ENCODE measurements at places on chromosomes 13 and 19.

GRCh38 chr19:48696353-48697010, 711 bp downstream of the FUT2 start:
- peak; percentile 46 for DNase-seq

DNA sequence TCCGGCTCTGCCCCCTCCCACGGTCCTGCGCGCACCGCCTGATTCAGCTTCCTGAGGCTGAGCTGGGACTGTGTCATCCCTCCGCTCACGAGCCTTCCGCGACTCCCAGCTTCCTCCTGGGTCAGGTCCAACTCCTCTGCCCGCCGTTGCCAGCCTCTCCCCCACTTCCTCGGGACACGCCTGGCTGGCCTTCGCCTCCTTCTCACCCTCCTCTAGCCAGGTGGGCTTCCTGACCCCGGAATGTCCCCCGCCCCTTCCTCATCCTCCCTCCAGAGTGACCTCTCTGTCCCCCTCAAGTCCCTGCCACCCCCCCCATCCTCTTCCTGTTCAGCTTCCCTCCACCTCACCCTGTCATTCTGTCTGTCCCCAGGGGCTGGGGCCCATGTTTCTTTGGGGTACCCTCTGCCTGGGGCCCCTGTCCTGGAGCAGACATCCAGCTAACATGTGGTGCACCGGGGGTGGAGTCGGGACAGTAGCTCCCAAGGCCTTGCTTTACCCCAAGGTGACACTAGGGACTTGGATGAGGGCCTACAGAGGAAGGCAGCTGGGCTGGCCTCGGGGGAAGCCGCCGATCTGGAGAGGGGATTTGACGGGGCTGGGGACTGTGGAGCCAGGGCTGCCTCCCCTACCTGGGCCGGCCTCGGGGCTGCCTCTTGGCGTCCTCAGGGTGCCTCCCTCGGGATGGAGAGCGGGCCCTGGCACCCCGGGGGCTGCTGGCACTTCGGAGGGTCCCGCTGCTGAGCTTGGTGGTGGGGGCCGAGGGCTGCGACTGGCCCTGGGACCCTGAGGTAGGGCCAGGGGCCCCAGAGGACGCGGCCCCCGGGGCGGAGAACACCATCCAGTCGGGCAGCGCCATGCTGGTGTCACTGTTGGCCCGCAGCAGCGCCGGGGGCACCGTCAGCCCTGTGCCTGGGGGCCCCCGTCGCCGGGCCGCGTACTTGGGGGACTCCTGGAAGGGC, 16.5 kb downstream of the SHANK1 start:
- no peak for DNase-seq

DNA sequence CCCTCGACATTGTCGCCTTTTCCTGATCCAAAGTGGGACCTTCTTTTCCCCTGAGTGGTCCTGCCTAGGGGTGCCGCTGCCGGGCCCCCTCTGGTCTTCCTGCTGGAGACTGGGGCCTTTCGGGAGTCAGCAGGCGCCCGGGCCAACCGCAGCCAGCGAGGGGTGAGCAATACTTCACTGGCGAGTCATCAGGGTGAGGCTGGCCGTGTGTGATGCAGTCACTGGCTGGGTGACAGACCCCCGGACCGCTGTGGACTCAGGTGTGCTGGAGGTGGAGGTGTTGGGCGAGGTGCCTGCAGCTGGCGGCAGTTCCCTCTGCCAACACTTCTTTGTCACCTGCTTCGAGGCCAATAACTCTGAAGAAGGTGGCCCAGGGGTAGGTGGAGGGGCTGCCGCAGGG, 1.5 kb upstream of the CGB5 start:
- no peak for DNase-seq

DNA sequence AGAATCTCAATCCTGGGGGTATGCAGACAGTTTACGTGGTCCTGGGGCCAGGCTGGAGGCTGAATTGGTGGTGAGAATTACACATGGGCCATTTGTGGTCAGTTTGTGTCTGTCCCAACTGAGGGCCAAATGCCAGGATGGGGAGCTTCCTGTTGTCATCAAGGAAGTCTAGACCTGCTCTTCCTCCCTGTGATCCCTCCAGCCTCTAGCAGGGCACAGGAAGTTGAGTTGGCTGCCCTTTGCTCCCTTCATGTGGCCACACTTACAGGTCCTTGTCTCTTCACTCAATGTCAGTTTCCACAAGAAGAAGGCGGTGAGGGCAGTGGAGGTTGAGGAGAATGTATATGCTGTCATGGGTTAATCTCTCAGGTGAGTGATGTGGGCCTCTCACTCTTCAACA, 30.1 kb downstream of the SIGLEC7 start:
- DNase-seq = no peak

GRCh38 chr19:29805031-29805965, 6.5 kb upstream of the CCNE1 start:
- DNase-seq = no peak

- DNase-seq = peak; percentile 65
These were observed 922 bp downstream of the PLEKHG2 start for GRCh38 chr19:39413272-39413910.

- no peak for DNase-seq
These were observed 2.2 kb upstream of the ZNF701 start for GRCh38 chr19:52567921-52568320.

DNA sequence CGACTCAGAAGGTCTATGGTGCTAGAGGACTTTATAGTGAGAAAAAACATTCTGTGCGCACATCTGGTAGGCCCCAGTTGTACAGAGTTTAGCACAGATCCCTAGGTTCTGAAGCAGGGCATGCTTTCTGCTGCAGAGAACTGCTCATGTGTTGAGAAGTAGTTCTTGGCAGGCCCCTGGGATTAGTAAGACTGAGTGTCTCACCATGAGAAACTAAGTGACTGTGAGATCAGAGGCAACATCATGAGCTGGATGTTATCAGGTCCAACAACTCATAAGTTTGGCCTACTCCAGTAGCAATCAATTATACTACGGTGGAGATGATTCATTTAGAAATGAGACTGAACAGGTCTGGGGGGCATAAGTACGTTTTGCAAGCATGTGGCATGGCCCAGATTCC, 507.4 kb upstream of the KLF12 start:
- DNase-seq = no peak

- no peak for DNase-seq
These were observed 107.4 kb downstream of the DNAJC3 start for GRCh38 chr13:95784161-95784899.

DNA sequence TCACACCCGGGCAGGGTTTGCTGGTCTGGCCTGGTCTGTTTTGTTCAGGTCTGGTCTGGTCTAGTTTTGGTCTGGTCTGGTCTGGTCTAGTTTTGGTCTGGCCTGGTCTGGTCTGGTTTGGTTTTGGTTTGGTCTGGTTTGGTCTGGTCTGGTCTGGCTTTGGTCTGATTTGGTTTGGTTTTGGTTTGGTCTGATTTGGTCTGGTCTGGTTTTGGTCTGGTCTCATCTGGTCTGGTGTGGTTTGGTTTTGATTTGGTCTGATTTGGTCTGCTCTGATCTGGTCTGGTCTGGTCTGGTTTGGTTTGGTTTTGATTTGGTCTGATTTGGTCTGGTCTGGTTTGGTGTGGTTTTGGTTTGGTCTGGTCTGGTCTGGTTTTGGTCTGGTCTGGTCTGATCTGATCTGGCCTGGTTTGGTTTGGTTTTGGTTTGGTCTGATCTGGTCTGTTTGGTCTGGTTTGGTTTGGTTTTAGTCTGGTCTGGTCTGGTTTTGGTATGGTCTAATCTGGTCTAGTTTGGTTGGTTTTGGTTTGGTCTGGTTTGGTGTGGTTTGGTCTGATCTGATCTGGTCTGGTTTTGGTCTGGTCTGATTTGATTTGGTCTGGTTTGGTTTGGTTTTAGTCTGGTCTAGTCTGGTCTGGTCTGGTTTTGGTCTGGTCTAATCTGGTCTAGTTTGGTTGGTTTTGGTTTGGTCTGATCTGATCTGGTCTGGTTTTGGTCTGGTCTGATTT, 14.4 kb upstream of the F2RL3 start:
- no peak for DNase-seq

- peak; percentile 70 for DNase-seq
These were observed at the start of gene FUT2 for GRCh38 chr19:48695743-48696352. FUT2 (plus strand) TSS chr19:48695971; CDS start chr19:48702957, 6,986 bp downstream.

- no peak for DNase-seq
These were observed 20.2 kb downstream of the ATP8A2 start for GRCh38 chr13:25391932-25392331.

DNA sequence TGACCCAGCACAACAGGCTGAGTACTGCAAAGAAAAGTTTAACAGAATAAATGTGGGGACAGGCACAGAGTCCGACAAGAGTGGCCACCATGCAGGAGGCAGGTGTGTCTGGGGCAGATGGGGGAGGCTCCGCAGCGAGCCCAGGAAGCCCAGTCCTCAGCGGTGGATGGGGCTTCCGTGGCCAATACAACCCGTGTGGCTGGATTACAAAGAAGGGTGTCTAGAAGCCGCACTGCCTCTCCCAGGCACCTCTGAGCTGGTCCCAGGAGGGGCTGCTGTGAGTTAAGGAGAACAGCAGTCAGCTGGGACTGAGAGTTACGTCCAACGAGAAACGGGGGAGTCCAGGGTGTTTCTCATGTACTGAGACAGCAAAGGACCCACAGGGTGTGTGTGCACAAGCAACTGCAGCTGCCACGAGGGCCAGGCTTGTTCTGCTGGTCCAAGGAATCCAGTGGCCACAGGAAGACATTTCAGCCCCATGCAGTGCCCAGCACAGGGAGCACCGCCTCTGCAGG, 70.2 kb downstream of the SPACA7 start:
- no peak for DNase-seq

- DNase-seq = no peak
These were observed 26.3 kb upstream of the KATNAL1 start for GRCh38 chr13:30333616-30334015.

DNA sequence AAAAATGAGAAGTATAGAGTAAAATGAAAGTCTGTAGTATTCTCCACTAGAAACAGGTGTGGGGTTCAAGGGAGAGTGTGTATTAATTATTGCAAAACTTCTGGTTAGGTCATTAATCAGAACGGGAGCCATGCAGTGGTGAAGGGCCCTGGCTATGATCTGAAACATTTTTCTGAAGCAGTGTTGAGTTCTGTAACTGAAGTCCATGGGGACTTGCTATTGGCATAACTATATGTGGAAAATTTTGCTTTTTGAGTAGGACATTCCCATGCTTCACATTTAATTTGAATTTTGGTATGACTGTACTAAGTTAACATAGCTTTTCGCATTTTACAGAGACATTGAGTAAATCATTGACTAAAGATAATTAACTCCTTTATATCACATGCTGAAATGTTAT, 67.5 kb downstream of the LRCH1 start:
- no peak for DNase-seq

DNA sequence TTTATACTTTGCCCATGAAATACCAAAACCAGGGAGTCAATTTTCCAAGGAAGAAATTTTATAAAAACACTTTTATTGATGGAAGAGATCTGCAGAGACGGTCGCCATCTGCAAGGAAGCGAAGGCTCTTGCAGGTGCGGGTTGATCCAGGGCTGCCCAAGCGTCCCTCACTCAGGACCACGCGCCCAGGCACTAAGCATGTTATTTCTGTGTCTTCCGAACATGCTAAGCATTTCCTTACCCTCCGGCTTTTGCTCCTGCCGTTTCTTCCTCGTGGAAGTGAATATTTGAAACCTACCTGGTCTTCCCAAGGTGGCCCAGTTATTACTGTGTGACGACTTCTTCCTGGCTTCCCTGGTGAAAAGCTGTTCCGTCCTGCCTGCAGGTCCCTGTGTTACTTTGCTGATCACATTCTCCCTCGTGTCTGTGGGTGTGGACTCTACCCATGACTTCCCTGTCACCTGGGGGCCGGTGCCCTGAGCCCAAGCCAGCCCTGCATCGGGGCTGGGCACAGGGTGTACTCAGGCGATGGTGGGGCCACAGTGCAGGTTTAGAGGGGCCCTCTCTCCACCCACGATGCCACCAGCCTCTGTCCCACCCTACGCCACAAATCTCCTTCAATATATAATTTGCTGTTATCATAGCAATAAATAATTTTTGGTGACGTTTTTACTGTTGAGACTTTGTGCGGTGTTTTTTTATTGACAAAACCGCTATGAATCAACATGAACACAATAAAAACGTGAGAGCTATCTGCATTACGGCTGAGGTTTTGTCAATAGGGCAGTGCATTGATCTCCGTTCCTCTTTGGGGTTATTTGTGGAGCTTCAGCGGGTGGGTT, 119.4 kb downstream of the URI1 start:
- no peak for DNase-seq

DNA sequence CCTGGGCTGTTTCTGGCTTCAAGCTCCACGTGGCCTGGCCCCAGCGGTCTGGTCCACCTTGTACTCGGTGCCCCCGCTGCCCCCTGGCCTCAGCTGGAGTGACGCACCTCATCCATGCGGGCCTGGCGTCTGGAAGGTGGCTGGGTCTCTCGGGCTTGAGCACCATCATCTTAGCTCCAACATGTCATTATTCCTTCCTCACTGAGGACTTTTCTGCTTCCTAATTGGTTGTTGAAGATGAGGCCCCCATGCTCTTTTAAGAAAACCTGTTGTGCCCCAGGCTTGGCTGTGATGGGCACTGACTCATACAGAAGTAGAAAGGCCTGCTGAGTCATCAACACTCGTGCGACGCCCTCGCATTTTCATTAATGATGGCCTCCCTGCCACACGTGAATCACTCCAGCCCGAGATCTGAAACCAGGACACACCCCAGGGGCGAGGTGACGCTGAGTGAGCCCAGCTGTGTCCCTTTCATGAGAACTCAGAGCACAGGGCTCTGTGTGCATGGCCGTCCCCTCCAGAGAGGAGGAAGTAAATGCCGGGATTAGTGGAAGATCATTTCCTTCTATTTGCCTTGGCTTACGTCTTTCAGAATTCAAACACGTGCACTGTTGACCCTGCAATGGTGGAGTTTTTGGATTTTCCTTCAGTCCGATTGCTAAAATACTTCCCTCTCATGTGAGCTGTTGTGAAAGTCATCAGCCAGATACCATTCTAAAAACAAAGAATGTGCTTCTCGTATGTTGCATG, 14.0 kb upstream of the GJA3 start:
- no peak for DNase-seq

- no peak for DNase-seq
These were observed 7.4 kb downstream of the BCAM start for GRCh38 chr19:44816301-44816700.

- DNase-seq = no peak
These were observed 727.9 kb upstream of the PRR20A start for GRCh38 chr13:56412856-56413255.

DNA sequence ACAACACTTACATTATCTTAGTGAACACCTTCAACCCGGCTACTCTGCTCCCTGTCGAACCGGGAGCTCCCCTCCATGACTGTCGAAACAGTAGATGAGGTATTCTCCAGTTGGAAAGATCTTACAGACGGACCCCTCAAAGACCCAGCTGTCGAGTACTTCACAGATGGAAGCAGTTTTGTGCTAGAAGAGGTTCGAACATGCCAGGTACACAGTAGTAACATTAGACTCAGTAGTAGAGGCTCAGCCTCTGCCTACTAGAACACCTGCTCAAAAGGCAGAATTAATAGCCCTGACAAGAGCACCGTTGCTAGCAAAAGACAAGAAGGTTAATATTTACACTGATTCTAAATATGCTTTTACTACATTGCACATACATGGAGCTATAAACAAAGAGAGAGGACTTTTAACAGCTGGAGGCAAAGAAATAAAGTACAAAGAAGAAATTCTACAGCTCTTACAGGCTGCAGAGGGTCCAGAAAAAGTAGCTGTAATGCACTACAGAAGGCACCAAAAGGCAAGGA, 13.6 kb upstream of the SLC15A1 start:
- DNase-seq = no peak

GRCh38 chr19:45087531-45087930, 5.4 kb upstream of the PPP1R37 start:
- DNase-seq = no peak

GRCh38 chr13:114142137-114142550, 9.7 kb upstream of the RASA3 start:
- DNase-seq = peak; percentile 7
